ENCODE measurements at places on chromosomes 3 and 15.

- no peak for DNase-seq
These were observed 92.8 kb downstream of the SCAPER start for GRCh38 chr15:76812381-76812780.

DNA sequence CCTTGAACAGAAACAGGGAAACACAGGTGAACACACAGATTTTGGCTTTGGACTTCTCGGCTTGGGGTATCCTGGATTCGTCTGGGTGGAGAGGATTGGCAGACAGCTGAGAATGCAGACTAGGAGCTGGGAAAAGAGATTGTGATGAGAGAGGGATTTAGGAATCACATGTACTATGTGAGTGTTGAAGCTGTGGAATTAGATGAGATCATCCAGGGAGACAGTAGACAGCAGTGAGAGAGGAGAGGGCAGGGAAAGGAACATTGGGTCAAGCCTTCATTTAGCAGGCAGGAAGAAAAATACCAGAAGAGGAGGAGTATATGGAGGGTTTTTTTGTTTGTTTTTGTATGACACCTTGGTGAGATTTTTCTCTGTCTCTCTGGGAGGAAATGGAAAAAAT is 262.1 kb upstream of the TBL1XR1 start:
- no peak for DNase-seq

DNA sequence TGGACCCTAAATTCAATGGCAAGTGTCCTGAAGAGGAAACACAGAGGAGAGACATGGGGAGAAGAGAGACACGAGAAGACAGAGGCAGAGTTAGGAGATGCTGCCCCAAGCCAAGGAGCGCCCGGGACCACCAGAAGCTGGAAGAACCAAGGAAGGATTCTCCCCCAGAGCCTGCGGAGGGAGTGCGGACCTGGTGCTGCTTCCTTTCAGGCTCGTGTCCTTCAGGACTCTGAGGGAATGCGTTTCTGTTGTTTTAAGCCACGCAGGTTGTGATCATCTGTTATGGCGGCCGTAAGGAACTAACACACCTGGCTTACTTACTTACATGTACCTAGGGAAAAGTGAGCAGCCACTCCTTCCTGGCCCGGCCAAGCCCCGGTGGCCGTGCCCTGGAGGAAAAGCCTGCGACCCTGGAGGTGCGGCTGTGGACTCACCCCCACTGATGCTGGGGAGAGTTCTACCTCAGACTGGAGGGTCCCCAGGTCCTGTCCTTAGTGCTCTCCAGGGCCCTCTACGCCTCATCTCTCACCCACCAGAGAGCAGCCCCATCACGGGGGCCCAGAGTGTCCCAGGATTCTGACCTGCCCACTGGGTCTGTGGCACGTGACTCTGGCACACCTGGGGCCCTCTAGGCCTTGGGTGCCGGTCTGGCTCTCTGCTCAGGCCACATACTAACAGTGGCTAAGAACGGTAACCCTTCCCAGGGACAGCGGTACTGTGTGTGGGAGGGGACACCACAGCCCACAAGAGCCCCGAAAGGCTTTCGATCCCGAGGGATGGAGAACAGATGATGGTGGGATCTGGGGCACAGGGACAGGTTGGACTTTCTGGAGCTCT is 61.8 kb downstream of the ITGA11 start:
- no peak for DNase-seq

DNA sequence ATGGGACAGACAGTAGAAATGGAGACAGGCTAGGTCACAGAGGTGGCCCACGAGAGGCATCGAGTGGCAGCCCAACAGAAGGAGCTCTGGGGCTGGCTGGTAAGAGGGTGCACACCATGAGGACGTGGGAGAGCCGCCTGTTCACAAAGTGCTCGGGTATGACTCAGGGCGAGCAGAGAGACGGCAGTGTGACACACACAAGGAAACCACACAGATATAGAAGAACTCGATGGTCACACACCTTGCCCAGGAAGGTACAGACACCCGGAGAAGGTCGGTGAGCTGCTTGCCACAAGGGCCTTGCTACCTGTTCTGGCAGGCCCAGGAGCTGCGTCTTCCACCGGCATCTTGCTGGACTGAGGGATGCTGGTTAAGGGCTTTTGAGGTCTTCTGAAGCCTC is 50.2 kb downstream of the CA12 start:
- no peak for DNase-seq

DNA sequence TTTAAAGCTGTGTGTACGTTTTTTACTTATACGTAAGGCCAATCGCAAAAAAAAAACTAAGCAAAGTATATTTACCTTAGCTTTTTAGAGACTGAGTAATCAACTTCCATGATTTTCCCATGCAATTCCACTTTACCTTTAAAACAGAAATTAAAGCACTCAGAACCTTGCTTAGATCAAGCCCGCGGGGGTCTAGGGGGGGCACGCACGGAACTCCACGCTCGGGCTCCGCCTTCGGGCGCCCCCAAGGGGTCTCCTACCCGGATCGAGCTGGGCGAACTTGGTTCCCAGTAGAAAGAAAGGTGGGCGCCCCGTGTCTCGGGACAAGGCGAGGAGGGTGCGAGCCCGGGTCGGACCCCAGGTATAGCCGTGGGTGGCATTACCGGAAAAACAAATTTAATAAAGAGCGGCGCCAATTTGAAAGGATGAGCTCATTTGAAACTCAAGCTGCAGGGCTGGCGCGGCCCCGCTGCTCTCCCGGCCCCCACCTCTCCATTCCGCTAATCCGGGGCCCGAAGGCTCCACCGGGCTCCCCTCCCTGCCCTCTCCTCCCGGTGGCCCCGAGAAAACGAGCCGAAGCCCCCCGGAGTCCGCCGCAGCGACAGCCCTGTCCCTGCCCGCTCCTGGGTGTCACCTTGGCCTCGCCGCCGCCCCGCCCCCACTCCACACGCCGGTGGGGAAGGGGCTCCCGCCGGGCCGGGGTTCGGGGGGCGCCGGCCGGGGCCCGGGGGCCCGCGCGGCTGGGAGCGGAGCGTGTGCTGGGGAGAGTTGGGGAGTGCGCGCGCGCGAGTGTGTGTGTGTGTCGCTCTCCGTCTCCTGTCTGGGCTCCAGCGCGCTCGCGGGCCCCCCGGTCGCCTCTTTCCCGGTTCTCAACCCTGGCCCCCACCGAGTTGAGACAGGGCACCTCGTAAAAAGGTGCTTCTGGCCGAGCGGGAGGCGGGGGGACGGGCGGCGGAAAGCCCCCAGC is 1.5 kb downstream of the IGF2BP2 start:
- DNase-seq = peak; percentile 16

DNA sequence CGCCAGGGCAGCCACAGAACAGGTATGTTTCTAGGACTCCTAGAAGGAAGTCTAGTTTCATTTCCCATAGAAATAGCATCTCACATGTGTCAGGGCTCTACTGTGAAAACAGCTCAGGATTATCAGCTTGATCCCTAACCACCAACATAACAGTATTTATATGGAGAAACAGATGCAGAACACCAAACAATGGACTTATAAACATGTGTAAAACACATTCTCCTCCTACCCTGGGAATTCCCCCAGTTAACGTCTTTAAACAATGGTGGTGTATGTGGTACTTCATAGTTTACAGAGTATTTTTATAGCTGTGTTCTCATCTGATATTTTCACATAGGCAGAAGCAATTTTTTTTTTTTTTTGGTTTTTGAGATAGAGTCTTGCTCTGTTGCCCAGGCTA is 9.7 kb downstream of the TNFSF10 start:
- DNase-seq = no peak

- DNase-seq = no peak
These were observed 56.4 kb downstream of the FILIP1L start for GRCh38 chr3:100057716-100058575.

DNA sequence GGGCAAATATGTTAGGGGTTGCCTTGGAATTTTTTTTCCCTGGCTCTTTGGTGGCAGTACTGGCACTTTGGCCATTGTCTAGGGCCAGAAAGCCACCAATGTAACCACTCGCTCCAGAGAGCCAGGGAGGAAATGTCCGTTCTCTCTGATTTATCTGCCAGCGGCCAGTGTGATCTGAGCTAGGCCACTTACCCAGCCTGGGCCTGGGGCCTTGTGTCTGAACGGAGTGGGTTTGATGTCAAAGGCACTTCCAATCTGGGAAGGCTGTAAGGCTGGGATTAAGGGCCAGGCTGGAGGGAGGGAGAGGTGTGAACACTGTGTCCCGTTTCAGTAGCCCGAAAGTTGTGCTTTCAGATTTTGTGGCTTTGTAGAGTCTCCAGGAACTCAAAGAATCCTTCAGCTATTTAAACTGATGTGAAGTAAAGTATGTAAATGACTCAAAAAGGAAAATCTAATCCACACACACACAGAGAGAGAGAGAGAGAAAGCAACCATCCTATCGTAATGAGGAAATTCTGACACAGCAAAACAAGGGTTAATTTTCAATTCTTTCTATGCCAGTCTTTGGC is 271.0 kb downstream of the PDZRN3 start:
- DNase-seq = no peak

GRCh38 chr15:28919201-28919635 is 33.4 kb downstream of the APBA2 start:
- no peak for DNase-seq

DNA sequence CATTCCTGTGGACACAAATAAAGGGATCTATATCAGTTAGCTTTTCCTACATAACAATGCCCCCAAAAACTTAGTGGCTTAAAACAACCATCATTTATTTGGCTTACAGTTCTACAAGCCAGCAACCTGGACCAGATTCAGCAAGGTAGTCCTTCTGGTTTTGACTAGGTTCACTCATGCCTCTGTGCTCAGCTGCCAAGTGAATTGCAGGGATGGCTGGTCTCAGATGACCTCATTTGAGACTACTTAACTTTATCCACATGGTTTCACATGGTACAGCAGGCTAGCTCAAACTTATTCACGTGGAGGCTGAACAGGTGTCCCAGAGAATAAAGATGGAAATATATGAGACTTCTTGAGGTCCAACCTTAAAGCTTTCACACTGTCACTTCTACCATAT is 119.3 kb upstream of the BFSP2 start:
- DNase-seq = no peak

- DNase-seq = no peak
These were observed 12.3 kb upstream of the CTDSPL start for GRCh38 chr3:37849146-37849923.

Measured in BE2C (cell line).